RPMI7951 (cell line): ENCODE measurements at places on chromosomes 6 and 20. TPM values are rescaled to one million over a fixed set of nuclear protein-coding genes. Genes with fewer than 3 reads are reported as not detected.
A peak's percentile ranks its signal among the peaks of the same experiment; 100 is the strongest.

DNA sequence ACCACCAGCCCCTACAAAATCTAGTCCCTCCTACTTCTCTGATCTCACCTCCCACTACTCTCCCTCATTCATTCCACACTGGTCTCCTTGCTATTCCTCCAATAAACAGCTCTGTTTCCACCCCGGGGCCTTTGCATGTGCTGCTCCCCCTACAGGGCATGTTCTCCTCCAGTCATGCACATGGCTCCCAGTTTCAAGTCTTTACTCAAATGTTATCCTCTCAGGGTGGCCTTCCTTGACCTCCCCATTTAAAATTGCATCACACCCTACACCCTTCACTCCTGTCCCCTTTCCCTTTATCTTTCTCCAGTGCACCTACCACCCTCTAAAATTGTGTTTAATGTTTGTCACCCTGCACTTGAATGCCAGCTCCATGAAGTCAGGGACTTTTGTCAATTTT lies 174.5 kb downstream of the MRPL14 start:
- DNase-seq = no peak

- DNase-seq = peak; percentile 46
Observed at GRCh38 chr20:62321521-62321948, 18.7 kb downstream of the ADRM1 start.

GRCh38 chr6:150756173-150756572 lies 109.3 kb upstream of the MTHFD1L start:
- DNase-seq = no peak

- peak; percentile 71 for DNase-seq
Observed at GRCh38 chr20:17969278-17969883, 563 bp downstream of the MGME1 start.

DNA sequence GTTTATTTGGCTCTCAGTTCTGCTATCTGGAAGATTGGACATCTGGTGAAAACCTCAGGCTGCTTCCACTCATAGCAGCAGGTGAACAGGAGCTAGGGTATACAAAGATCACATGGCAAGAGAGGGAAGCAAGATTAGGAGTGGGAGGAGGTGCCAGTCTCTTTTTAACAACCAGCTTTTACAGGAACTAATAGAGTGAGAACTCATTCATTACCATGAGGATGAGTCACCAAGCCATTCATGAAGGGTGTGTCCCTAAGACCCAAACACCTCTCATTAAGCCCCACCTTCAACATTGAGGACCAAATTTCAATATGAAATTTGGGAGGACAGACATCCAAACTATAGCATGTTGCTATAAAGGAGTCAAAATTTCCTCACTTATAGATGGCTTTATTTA lies 85.4 kb upstream of the HCRTR2 start:
- no peak for DNase-seq

- DNase-seq = peak; percentile 76
Observed at GRCh38 chr20:34891166-34892062, 15.0 kb downstream of the ACSS2 start.

DNA sequence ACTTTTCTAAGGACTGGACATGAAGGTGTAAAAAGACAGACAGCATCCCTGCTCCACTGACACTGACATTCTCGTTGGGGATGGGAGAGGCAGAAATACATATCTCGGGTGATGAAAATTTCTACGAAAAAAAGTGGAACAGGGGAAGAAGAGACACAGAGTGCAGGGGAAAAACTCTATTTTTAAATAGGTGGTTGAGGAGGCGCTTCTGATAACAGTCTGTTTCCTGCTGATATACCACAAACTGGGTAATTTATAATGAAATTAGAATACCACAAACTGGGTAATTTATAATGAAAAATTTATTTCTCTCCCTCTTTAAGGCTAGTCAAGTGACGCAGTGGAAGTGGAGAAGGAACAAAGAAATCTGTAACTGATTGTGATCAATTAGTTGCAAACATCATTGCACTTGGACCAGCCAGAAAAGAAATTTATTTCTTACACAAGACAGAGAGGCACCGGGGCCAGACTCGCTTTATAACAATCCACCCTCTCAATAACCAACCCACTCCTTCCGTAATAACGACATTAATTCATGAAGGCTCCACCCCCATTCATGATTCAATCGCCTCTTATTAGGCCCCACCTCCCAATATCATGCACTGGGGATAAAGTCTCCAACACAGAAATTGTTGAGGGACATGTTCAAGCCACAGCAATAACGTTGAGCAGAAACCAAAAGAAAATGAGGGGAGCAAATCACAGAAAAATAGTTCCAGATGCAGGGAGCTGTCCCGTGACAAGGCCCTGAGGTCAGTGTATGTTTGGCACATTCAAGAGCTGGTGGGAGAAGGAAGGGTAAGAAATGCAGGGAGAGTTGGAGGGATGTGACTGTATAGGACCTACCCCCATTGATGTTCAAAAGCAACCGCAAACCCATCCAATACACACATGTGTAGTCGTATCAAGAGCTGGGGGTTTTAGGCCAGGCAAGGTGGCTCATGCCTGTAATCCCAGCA lies 6.6 kb upstream of the SRSF6 start:
- DNase-seq = no peak

DNA sequence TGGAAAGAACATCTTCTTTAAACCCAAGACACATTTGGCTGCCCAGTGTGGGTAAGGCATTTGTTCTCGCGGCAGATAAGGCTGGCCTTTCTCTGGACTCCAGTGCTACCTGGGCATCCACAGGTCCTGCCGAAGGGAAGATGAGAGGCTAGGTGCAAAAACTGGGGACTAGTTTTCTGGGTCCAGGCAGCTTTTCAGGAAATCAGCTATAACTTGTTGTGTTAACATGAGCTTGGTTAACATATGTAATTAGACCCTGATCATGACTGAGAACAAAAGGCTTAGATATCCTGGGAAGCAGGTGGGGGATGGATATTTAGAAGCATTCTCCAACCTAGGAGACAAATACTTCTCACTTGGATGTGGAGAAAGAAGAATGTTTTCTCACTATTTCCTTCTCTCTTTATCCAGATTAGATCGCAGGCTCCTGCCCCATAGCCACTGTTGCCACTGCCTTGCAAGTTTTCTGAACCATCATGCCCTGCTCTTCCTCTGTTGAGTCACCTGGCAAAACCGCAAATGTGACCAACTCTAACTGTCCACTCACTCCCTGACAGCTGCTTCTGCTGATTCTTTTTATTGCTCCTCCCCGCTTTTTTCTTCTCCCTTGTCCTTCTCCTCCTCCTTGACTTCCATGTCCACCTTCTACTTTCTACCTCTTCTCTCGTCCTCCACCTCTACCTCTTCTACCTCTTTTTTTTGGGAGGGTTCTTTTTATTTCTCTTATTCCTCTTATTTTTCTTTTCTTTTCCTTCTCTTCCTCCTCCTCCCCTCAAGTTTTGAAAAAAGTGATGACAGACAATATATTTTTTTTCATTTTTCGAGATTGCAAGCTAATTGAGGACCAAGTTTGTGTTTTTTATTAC lies 258.1 kb downstream of the UTRN start:
- peak; percentile 93 for DNase-seq

DNA sequence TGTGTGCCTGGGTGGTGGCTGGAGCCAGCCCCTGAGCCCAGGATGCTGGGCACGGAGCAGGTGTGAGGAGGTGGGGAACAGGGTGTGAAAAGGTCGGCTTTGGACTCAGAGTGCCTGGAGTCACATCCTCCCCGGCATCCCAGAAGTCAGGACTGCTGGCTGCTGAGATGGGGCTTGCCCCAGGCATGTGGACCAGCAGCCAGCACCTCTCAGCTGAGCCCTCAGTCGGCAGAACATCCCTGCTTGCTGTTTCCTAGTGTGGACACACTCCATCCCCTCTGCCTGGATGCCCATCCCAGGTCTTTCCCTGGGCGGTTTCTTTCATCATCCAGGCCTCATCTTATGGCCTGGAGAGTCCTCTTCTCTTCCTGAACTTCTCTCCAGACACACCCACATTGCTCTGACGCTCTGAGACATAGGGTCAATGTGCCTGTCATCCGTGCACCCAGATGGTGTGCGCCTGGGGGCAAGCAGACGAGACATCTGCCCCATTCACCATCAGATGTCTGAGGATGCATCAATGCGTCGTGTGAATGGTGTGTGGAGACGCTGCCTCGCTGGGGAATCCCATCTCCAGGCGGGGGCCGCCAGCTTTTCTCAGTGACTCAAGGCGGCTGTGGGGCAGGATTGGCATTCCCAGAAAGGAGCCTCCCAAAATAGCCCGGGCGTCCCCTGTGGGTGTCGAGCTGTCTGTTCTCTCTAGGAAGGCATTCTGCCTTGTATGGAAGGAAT lies 104.2 kb downstream of the SYCP2 start:
- DNase-seq = peak; percentile 54

GRCh38 chr6:85436411-85436810 lies 13.5 kb upstream of the NT5E start:
- peak; percentile 90 for DNase-seq

DNA sequence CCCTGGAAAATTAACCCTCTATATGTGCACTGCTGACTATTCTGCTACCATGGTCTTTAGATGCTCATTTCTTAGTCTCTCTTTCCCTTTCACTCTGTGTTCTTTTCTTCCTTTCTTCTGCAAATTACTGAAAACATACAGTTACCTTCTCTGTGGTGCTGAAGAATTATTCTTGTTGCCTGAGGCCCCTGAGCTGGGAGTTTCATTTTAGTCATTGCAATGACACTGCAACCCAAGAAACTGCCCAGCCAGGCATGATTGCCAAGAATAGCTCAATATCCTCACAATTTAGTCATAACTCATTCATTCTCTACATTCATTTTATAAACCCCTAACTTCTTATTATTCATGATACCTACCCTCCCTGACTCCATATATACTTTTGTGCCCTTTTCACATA lies 245.8 kb upstream of the RAB32 start:
- DNase-seq = peak; percentile 19

DNA sequence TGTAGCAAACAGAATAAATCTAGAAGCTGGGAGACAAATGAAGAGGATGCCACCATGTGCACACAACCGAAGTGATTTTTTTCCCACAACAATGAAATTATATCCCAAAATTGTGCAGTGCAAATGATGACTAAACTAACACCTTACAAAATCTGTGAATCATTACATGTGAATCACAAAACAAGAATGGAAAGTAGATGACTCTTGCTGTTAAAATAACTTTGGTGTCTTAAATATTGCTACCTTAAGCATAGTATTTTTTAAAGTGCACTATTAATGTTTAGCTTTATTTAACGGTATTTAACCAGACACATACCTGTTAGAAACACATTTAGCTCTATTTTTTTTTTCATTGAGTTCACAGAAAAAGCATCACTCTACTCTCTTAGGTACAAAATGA lies 190.8 kb downstream of the TBC1D32 start:
- DNase-seq = no peak

DNA sequence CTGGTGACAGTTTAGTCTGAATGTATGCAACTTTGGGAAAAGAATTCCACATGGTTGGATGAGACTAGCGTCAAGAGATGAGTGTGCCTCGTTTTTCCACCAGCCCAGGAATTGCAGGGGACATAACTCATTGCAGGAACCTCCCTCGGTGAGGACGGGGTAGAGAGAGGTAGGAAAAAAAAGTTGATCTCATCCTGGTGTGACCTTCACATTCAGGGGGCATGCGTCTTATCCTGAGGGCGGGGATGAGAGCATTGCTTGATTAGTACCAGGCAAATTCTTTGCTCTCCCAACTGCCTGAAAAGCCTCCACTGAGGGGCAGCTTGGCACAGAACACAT lies 11.8 kb downstream of the TLDC2 start:
- peak; percentile 7 for DNase-seq

- peak; percentile 53 for DNase-seq
Observed at GRCh38 chr6:159360306-159360705, 191.1 kb downstream of the FNDC1 start.

- DNase-seq = peak; percentile 38
Observed at GRCh38 chr6:18241208-18242038, 22.9 kb downstream of the DEK start.

GRCh38 chr20:63176034-63176426 lies 39.9 kb downstream of the YTHDF1 start:
- DNase-seq = no peak

- no peak for DNase-seq
Observed at GRCh38 chr20:41179961-41180360, 42.6 kb downstream of the PLCG1 start.

DNA sequence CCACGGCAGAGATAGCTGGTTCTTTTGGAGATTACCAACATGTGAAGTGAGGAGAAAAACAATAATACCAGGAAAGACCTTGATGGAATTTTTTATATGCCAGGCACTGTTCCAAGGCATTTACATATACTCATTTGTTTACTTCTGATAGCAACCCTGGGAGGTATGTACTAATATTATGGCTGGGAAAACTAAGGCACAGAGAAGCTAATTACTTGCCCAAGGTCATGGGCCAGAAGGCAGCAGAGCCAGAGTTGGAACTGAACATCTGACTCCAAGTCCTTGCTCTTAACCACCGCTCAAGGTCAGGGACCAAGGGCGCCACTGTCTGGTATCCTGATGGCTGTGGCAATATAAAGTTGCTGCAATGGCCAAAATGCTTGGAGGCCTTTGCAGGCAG lies 97.0 kb upstream of the KCNG1 start:
- no peak for DNase-seq

DNA sequence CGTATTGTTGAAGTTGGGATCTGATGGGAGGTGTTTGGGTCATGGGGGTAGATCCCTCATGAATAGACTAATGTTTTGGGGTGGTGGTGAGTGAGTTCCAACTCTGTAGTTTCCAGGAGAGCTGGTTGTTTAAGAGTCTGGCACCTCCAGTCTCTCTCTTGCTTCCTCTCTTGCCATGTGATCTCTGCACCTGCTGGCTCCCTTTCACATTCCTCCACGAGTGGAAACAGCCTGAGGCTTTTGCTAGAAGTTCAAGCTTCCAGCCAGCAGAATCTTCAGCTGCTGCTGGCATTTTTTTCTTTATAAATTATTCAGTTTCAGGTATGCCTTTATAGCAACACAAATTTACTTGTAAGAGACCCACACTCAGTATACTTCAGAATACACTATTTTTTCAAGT lies 1021.6 kb downstream of the EYS start:
- DNase-seq = peak; percentile 39

- peak; percentile 33 for DNase-seq
Observed at GRCh38 chr6:89828988-89829471, 650 bp upstream of the CASP8AP2 start.

DNA sequence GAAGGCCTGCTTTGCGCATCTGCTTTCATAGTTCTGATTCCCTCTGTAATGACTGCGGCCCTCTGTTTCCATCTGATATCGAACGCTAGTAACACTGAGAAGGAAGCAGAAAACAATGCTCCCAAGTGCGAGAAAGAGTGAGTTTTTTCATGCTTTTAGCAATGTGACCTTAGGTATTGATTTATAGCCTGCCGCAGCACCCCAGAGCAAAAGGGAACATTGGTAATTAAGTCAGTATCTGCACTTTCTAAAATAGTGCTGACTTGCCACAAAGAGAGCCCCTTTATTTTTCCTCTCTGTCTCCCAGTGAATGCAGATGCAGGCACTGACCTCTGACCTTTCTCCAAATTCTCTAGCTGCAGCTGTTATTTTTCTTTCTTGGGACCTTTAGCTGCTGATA lies 129.8 kb downstream of the HDGFL1 start:
- no peak for DNase-seq

C6orf15 gene
- total RNA-seq = not detected in 2 replicates

PAX1 gene
- total RNA-seq = not detected in 2 replicates

NOTCH4 gene
- 2.6 and 4.8 TPM in 2 replicates for total RNA-seq

KCNQ5 gene
- total RNA-seq = not detected in 2 replicates

ULBP2 gene
- 21.8 and 21.9 TPM in 2 replicates for total RNA-seq

CBLN4 gene
- total RNA-seq = not detected in 2 replicates

LKAAEAR1 gene
- 0.39 and 0.48 TPM in 2 replicates for total RNA-seq

IL20RA gene
- not detected in 2 replicates for total RNA-seq
